ENCODE measurements at places on chromosomes 12 and 14.

GRCh38 chr12:68239309-68239982 lies 13.8 kb upstream of the IL26 start:
- no peak for DNase-seq

- no peak for DNase-seq
Measured at GRCh38 chr12:93922583-93923006, 225.8 kb upstream of the PLXNC1 start.

DNA sequence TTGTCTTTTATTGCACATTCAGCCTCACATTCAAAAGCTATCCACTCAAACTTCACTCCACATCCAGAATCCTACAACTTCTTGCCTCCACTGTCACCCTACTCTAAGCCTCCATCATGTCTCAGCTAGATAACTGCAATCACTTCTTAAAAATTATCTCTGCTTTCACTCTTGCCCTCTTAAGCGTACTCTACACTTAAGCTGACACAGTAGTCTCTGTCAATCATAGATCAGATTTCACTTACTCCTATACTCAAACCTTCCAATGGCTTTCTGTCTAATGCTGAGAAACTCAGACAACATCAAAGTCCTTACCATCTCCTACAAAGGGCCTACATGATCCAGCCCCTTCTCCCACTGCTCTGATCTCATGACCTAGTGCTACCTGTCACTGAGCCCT lies 304.1 kb downstream of the ITPR2 start:
- no peak for DNase-seq

GRCh38 chr14:66530526-66530925 lies 22.6 kb downstream of the GPHN start:
- DNase-seq = no peak

GRCh38 chr14:92960706-92961566 lies 38.0 kb downstream of the CHGA start:
- peak; percentile 51 for DNase-seq

- no peak for DNase-seq
Measured at GRCh38 chr14:85702191-85702590, 172.2 kb downstream of the FLRT2 start.

GRCh38 chr12:18283831-18284230 lies 22.5 kb downstream of the PIK3C2G start:
- DNase-seq = no peak

GRCh38 chr12:69512820-69513219 lies 42.6 kb downstream of the FRS2 start:
- no peak for DNase-seq

- no peak for DNase-seq
Measured at GRCh38 chr12:84128117-84128991, 784.2 kb downstream of the SLC6A15 start.

GRCh38 chr14:73049428-73049827 lies 8.9 kb upstream of the RBM25 start:
- no peak for DNase-seq

GRCh38 chr12:41167701-41168100 lies 20.4 kb upstream of the PDZRN4 start:
- DNase-seq = no peak

GRCh38 chr14:85439696-85440328 lies 90.1 kb upstream of the FLRT2 start:
- peak; percentile 76 for DNase-seq

DNA sequence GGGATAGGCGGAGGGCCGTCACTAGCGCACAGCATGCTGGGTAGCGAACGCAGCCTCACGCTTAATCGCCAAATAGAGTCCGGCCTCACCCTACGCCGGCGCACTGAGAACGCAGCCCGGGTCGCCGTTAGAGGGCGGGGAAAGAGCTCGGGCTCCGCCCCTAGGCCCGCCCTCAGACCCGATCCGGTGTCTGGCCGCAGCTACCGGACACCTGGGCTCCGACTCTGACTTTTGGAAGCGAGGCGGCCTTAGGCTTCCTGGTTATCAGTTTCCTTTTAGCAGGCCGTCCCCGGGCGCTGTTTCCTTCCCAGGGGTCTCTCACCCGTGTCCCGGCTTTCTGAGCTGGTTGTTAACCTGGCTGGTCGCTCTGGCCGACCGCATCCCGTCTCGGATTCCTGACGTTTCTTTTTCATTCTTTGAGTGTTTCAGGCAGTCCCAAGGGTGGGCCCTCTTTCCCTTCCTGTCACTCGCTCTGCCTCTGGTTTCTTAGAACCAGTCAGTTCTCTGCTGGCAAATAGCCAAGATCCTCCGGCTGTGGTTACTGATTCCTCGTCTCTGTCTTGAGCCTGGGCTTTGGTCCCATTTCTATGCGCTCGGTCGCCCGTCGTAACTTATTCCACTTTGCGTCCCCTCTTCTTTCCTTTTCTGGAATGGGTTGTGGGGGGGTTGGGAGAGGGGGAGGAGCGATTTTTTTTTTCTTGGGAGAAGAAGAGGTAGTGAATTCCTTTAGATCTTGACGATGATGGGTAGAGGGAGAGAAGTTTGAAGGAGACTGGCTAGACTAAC lies 464 bp upstream of the STRN3 start:
- peak; percentile 99 for DNase-seq

DNA sequence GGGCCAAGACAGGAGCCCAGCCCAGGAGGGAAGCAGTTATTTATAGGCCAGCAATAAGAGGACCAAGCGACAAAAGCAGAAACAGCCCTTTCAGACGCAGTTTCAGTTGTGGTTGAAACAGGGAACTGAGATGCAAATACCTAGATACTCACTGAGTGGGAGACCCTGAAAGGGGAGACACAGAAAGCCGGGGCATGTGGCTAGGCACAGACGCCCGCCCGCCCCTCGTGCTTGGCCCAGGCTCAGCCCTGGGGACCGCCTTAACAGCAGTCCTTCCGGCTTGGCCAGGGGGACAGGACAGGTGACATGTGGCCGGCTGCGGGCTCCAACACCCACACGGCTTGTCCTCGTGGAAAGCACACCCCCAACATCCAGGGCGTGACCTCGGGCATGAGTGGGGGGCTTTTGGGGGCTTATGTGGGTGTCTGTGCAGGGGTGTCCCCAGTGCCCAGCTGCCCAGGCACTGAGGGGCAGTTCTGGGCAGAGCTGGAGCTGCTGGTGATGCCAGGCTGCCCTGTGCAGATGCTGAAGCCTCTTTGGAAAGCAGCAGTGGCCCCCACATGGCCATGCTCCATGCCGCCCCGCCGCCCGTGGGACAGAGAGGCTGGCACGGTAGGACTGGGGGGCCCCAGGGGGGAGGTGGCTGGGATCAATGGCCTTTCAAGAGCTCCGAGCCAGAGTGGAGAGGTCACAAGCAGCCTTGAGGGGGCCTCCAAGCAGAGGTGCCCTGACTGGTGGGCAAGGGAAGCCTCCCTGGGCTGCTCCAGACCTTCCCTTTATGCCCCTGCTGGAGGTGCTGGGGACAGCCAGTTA lies 2.1 kb downstream of the PLD4 start:
- DNase-seq = no peak

- peak; percentile 19 for DNase-seq
Measured at GRCh38 chr14:61894452-61895077, 132.3 kb downstream of the SNAPC1 start.

DNA sequence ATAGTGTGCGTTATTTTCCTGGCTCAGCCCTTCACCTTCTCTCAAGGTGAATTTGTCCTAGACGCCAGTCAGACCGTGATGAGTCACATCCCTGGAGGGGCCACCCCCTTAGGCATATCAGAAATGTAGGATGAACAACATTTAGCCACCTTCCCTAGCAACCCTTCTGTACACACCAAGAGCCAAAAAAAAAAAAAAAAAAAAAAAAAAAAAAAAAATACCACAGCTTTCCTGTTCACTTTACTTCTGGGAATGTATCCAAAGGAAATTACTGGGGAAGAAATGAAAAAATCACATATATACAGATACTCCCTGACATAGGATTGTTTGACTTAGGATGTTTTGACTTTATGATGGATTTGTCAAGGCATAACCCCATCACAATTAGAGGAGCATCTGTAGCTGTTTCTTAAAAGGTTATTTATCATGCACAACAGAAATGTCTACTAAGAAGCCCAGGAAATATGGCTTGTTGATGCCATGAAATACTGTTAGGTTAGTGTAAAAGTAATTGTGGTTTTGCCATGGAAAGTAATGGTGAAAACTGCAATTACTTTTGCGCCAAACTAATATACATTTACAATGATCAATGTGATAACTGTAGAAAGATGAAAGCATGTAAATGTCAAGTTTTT lies 68.2 kb upstream of the BDKRB2 start:
- DNase-seq = no peak

DNA sequence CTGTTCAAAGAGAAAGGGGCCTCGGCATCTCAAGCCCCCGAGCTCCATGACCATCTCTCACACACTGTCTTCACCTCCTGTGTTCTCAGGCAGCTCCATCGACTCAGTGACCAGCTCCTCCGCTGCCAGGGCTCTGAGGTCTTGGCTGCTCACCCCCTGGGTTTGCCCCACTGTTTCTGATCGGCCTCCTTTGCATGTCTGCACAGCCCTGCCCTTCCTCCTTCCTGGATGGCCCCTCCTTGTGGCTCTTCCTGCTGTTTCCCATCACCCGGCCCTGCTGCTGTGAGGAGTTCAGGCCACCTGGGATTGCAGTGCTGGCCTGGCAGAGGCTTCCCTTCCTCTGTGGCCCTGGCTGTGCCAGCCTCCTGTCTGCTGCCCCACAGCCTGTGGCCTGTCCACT lies 38.1 kb upstream of the PIWIL1 start:
- no peak for DNase-seq

DNA sequence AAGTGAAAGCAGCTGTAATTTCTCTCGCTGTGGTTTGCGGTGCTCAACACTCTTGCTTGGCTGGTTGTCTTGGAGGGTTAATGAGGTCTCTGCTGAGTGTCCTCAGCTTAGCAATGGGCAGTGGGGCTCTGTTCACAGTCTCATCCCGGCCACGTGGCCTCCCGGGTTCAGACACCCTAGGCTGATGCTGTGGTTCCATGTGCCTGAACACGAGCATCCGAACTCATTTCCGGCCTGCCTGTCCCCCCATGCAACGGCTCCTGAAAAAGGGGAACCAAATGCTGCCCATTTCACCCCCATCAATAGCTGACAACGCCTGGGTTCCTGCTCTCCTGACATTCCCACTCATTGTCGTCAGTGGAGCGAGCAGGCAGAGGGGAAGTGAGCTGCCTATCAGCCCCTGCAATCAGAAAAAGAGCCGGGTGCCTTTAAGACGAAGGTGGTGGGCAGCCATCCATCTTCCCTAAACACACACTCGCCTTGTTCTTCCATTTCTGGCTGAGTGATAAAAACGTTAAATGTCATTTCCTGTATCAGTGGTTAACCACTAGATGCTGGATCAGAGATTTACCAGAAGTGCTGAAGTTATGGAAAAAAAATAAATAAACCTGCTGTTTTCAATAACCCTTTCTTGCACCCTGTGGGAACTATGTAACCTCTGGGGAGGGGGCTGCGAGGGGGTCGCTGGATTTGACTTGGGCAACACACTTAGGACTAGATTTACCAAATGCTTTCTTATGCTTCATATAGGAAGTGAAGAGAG lies 60.3 kb upstream of the BCL2L14 start:
- no peak for DNase-seq

GRCh38 chr12:4172999-4173398 lies 100.6 kb upstream of the CCND2 start:
- no peak for DNase-seq

- no peak for DNase-seq
Measured at GRCh38 chr14:104913435-104913834, 11.2 kb upstream of the PLD4 start.

DNA sequence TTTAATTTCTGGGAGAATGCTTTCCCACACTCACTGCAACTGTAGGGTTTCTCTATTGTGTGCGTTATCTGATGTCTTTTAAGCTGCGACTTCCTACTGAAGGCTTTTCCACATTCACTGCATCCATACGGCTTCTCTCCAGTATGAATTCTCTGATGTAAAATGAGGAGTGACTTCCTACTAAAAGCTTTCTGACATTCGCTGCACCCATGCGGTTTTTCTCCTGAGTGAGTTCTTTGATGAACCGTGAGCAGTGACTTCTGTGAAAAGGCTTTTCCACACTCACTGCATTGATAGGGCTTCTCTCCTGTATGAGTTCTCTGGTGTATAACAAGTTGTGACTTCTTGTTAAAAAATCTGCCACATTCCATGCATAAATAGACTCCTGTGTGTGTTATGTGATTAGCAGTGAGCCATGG lies 29.7 kb downstream of the ZNF605 start:
- DNase-seq = no peak
